ENCODE measurements at places on chromosomes 16 and 17. TPM values are rescaled to one million over a fixed set of nuclear protein-coding genes. Genes with fewer than 3 reads are reported as not detected.

LRRC37A3 gene
- total RNA-seq = 5.4 TPM

DLX4 gene
- total RNA-seq = 2.5 TPM

C16orf54 gene
- not detected for total RNA-seq

PIK3R5 gene
- 1.4 TPM for total RNA-seq

PRR35 gene
- 0.33 TPM for total RNA-seq

HOXB9 gene
- total RNA-seq = not detected

FAM171A2 gene
- 27.5 TPM for total RNA-seq

CES5A gene
- total RNA-seq = not detected

IGF2BP1 gene
- total RNA-seq = 434 TPM

MYL11 gene
- total RNA-seq = 1.4 TPM

C17orf50 gene
- total RNA-seq = not detected

EFCAB5 gene
- total RNA-seq = not detected

USP6 gene
- 0.18 TPM for total RNA-seq

DRC3 gene
- total RNA-seq = 0.31 TPM

Measured in H9 (cell line).